B cell (primary cell): ENCODE measurements at places on chromosomes 12 and 14. TPM values are rescaled to one million over a fixed set of nuclear protein-coding genes. Genes with fewer than 3 reads are reported as not detected.

- DNase-seq = no peak
Observed at GRCh38 chr14:30532264-30532663, 26.7 kb upstream of the G2E3 start.

DNA sequence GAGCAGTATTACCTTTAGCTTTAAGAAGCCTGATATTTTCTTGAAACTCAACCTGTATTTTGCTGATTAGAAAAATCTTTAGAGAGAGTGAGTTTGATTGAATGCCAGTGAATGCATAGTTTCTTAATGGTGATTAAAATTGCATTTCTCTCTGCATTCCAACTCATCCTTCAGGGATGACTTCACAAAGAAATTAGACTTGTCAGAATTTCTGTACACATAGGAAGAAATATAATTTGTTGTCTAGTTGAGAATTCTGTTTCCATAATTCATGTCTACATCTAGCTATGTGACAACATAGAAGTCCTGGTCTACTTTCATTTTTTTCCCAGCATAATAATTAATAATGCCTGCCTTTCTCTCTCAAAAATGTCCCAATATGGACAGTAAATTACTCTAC is 136.6 kb downstream of the OTOGL start:
- DNase-seq = no peak

- DNase-seq = no peak
Observed at GRCh38 chr14:104472073-104472472, 107.5 kb upstream of the C14orf180 start.

GRCh38 chr14:67522270-67522669 is 10.8 kb upstream of the PLEKHH1 start:
- DNase-seq = no peak

DNA sequence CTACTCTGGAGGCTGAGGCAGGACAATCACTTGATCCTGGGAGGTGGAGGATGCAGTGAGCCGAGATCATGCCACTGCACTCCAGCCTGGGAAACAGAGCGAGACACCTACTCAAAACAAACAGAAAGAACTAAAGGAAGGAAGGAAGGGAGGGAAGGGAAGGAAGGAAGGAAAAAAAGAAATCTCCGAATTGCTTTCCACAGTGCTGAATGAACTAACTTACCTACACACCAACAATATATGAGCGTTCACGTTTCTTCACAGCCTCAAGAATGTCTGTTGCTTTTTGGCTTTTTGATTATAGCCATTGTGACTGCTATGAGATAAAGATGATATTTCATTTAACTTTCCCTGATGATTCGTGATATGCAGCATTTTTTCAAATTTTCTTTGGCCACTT is 1343.7 kb downstream of the LRFN5 start:
- no peak for DNase-seq

The PIWIL1 gene
- not detected in 2 replicates for total RNA-seq
